ENCODE measurements at places on chromosomes 6 and 20. TPM values are rescaled to one million over a fixed set of nuclear protein-coding genes. Genes with fewer than 3 reads are reported as not detected.

DNA sequence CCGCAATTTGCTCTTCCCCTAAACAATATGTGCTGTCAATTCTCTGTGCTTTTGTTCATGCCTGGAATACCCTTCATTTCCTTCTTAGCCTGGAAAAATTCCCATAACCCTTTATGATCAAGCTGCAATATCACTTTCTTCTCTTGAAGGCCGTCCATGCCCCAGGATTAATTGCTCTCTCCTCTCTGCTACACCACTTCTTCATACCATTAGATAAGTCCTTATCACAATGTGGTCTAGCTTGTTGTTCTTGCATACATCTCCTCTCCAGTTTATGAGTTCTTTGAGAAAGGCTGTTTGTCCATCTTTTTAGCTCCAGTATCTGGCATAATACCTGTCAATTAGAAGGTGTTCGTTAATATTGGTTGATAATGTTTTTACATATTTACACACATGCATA is 111.2 kb upstream of the SAMD5 start:
- H3K4me1 ChIP-seq, result peaks cover 13% of the 10 kb centered on the region
- H3K4me3 ChIP-seq, result no peak overlapping the region
- H3K27me3 ChIP-seq, result no peaks in the 10 kb centered on the region
- no peak for DNase-seq
- no peak overlapping the region for H3K27ac ChIP-seq

OTOR gene
- not detected for total RNA-seq

DNA sequence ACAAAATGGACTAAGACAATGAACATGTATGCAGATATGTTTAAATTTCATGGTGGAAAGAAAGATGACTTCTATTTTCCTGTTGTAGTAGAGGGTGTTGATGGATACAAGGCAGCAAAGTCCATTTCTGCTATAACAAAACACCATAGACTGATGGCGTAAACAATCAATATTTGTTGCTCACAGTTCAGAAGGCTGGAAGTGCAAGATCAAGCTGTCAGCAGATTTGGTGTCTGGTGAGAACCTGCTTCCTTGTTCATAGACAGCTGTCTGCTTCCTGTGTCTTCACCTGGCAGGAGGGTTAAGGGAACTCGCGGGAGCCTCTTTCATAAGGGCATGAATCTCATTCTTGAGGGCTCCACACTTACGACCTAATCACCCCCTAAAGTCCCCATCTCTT is 83.0 kb upstream of the ELOVL5 start:
- no peaks in the 10 kb centered on the region for H3K36me3 ChIP-seq
- DNase-seq, result no peak
- H3K4me3 ChIP-seq, result no peak overlapping the region
- no peaks in the 10 kb centered on the region for H3K27me3 ChIP-seq

- no peaks in the 10 kb centered on the region for H3K27me3 ChIP-seq
- no peaks in the 10 kb centered on the region for H3K4me1 ChIP-seq
- H3K36me3 ChIP-seq, result no peaks in the 10 kb centered on the region
- DNase-seq, result no peak
- no peak overlapping the region for H3K27ac ChIP-seq
Measured at GRCh38 chr6:96631248-96631647, 68.3 kb downstream of the FHL5 start.

GRM1 gene
- total RNA-seq, result 0.63 TPM

GRCh38 chr6:121639021-121639420 is 203.6 kb downstream of the GJA1 start:
- no peak overlapping the region for H3K4me3 ChIP-seq
- H3K4me1 ChIP-seq, result no peaks in the 10 kb centered on the region
- no peak overlapping the region for H3K27ac ChIP-seq
- H3K36me3 ChIP-seq, result peaks cover 9% of the 10 kb centered on the region
- no peak for DNase-seq
- no peaks in the 10 kb centered on the region for H3K27me3 ChIP-seq

PLCB1 gene
- total RNA-seq, result 13.7 TPM

GRCh38 chr6:8268606-8269005 is 166.3 kb upstream of the EEF1E1 start:
- no peak for DNase-seq
- H3K27me3 ChIP-seq, result no peaks in the 10 kb centered on the region
- H3K27ac ChIP-seq, result no peak overlapping the region
- H3K4me3 ChIP-seq, result no peak overlapping the region
- H3K36me3 ChIP-seq, result no peaks in the 10 kb centered on the region

DNA sequence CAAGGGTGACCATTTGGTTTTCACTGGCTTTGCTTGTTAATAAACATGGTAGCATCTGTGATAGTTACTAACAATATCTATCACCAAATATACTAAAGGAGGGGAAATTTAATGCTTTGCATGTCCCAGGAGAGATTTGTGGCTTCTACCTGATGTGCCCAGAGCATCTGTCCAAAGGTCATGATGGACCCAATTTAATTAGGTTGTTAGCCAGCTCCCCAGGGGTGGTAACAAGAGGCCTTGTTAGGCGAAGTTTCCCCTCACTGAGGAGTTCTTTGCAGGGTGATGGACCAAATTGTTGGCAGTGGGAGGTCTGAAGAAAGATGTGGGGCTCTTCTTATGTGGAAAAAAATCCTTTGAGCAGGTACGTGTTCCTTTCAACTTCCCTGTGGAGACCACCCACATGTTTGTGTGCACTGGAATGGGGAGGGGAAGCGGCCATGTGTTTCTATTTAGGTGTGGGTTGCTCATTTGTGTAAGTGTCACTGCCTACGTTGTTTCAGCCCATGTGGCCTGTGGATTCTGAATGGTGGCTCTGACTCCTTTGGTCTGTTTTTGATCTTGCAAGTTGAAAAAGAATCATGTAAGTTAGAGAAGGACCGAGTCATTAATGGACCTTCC is 137.6 kb downstream of the CLIC5 start:
- H3K4me3 ChIP-seq, result no peak overlapping the region
- no peaks in the 10 kb centered on the region for H3K36me3 ChIP-seq
- peak overlapping the region; percentile 75 for H3K27ac ChIP-seq
- H3K27me3 ChIP-seq, result no peaks in the 10 kb centered on the region

DNA sequence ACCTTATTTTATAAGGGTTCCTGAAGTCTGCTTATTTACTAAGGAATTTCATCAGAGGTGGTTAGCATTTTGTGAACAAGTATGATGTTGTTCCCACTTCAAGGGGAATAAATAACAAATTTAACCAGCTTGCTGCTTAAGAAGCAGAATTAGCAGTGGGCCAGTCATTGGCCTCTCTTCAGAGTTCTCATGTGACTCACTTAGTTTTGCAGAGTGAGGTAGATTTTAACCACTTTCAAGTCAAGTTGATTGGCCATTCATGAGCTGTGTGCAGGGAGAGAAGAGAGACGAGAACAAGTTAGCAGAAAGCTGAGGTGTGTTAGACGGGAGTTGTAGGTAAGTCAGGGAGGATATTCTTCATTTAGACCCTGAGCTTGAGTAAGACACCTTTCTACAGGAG is 18.1 kb downstream of the TOP1 start:
- peaks cover 72% of the 10 kb centered on the region for H3K4me1 ChIP-seq
- no peaks in the 10 kb centered on the region for H3K36me3 ChIP-seq
- H3K27ac ChIP-seq, result no peak overlapping the region
- no peaks in the 10 kb centered on the region for H3K27me3 ChIP-seq
- DNase-seq, result no peak

DNA sequence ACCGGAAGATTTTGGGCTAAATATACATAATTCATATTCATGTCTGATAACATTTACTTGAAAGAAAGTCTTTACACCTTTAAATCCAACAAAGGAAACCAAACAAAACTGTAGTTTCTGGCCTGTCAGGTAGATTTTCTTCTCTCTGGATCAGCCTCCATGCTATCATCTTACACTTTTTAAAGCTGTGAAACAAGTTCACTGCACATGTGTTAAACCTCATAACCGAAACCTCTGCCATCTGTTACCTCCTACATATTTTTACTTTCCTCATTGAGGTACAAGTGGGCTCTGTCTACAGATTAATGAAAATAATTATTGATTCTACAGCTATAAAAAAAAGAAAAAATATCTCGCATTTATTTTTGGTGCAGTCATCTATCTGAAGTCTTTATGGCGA is 149.9 kb downstream of the RALGAPA2 start:
- no peaks in the 10 kb centered on the region for H3K27me3 ChIP-seq
- peaks cover 4% of the 10 kb centered on the region for H3K4me1 ChIP-seq
- no peak overlapping the region for H3K4me3 ChIP-seq
- H3K27ac ChIP-seq, result no peak overlapping the region

TXLNB gene
- total RNA-seq, result 0.61 TPM

GRCh38 chr6:143806282-143807102 is 36.6 kb upstream of the LTV1 start:
- peaks cover 16% of the 10 kb centered on the region for H3K36me3 ChIP-seq
- no peak overlapping the region for H3K4me3 ChIP-seq
- DNase-seq, result no peak
- H3K27ac ChIP-seq, result no peak overlapping the region

GRCh38 chr6:125714441-125715090 is 34.9 kb upstream of the HEY2 start:
- no peak for DNase-seq
- H3K27me3 ChIP-seq, result peaks cover 83% of the 10 kb centered on the region
- H3K4me3 ChIP-seq, result no peak overlapping the region
- H3K36me3 ChIP-seq, result peaks cover 9% of the 10 kb centered on the region
- H3K27ac ChIP-seq, result peak overlapping the region; percentile 38

- H3K36me3 ChIP-seq, result peaks cover 9% of the 10 kb centered on the region
- DNase-seq, result no peak
- peak overlapping the region; percentile 90 for H3K4me3 ChIP-seq
- H3K4me1 ChIP-seq, result peaks cover 32% of the 10 kb centered on the region
- peaks cover 5% of the 10 kb centered on the region for H3K27me3 ChIP-seq
Measured at GRCh38 chr20:35698298-35699126, 640 bp downstream of the NFS1 start.

BPIFB4 gene
- not detected for total RNA-seq

Measured in neural crest cell (in vitro differentiated cells).